HS-27A (cell line): ENCODE measurements at places on chromosomes 11 and 22.
A peak's percentile ranks its signal among the peaks of the same experiment; 100 is the strongest.

GRCh38 chr11:7896009-7896785, 34.9 kb downstream of the OR10A6 start:
- DNase-seq: no peak

- no peak for DNase-seq
Measured at GRCh38 chr11:7882860-7883259, 48.2 kb downstream of the OR10A6 start.

DNA sequence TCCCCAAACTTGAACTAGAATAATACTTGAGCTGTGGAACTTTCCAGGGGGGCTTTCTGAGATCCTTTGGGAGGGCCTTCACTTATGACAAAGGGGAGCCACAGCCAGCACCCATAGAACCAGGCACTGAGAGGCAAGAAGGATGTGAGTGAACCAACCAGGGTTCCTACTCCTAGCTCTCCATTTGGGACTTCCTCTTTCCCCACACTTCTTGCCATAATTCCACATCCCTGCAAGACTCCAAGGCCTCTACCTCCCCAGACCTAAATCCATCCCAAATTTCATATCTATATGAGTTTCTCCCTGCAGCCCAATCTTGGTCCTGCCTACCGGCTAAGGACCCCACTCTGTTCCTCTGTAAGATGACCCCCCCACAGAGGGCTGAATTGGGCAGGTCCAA, 31.5 kb downstream of the NRXN2 start:
- DNase-seq: no peak

DNA sequence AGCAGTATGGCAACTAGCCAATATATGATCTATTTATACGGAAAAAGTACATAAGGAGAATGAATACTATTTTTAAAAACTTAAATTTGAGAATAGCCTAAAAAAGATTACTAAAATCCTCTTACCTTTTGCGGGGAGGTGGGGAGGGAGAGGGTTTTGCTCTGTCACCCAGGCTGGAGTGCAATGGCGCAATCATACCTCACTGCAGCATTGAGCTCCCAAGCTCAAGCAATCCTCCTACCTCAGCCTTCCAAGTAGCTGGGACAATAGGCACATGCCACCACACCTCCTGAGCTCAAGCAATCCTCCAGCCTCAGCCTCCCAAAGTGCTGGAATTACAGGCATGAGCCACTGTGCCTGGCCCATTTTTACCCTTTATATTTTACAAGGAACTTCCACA, 82.0 kb downstream of the TTC28 start:
- no peak for DNase-seq

DNA sequence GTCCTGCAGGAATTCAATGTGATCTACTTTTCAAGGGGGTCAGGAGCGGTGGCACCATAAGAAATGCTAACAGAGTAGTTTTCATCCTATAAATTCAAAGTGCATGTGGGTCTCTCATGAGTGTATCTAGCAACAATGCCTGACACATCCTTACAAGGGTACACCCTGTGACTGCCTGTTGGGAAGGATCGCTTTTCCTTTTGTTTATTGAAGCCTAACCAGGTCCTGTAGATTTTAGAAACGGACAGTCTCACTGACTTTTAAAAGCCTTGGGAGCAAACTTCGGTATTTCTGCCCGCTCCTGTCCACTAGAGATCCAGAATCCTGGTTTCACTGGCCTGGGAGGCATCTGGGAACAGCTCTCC, 102.4 kb downstream of the MICAL2 start:
- DNase-seq: no peak

GRCh38 chr22:26580240-26580962, 9.5 kb downstream of the TPST2 start:
- no peak for DNase-seq

- DNase-seq: no peak
Measured at GRCh38 chr11:95277868-95278267, 46.9 kb upstream of the SESN3 start.

DNA sequence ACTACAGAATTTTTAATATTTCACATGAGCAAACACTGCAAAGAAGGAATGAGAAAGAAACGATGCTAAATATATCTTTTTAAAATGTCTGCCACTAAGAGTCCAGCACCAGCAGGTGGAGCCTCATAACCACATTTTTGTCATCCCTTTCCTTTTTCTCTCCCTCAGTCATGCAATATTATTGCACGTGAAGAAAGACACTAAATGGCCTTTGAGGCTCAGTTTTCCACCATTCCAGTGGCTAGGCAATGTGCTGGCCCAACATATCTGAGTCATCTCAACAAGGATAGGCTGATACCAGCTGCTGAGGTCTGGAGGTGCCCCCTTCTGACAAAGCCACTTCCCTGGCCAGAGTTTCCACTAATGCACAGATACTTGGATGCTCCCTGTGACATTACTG, 1.8 kb downstream of the ALKBH8 start:
- DNase-seq: no peak

GRCh38 chr11:69180226-69180625, 24.5 kb downstream of the SMIM38 start:
- DNase-seq: no peak

GRCh38 chr11:76698321-76699043, 27.9 kb upstream of the LRRC32 start:
- no peak for DNase-seq

DNA sequence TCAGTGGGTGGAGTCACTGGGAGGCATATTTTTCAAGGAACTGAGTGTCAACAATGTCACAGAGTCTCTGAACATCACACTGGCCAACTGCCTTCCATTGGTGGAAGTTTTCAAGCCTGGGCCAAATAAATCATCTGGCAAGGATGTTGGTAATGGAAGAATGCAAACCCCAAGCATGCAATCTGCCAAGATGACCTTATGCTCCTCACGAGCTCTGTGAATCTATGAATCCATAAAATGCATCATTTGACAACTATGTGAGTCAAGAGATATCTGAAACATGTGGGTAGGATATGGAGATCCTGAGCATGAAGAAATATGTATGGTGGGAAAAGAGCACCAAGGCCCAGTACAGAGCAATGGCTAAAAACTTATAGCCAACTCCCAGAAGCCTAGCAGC, 122.2 kb downstream of the PLEKHA7 start:
- DNase-seq: peak; percentile 92

DNA sequence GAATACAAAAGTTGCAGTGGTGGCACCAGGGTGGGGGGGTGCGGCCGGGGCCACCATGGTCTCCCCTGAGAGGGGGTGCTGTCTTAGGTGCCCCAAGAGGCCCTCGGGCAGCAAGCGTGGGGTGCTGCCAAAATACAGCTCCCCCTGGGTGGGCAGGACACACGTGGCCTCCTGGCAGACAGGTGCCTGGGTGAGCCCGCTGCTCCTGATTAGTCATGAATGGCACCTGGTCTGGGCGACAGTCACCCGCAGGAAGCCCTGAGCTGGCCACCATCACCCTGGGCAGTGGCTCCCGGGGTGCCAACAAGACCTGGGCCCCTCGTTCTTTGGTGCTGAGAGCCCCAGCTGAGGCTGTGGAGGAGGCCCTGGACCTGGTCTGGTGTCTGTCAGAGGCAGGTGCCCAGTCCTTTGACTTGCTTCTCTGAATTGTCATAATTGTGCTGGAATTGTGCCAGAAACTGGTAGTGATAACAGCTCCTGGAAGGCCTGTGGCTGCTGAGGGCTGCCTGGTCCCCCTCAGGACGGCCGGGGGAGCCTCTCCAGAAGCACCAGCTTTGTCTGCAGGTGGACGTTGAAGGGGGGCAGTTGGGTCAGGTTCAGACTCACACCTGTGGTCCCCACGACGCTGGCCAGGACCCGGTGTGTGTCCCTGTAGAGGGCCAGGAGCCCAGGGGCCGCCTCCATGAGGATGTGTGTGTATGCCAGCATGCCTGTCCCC, 14.8 kb downstream of the ALG12 start:
- no peak for DNase-seq

DNA sequence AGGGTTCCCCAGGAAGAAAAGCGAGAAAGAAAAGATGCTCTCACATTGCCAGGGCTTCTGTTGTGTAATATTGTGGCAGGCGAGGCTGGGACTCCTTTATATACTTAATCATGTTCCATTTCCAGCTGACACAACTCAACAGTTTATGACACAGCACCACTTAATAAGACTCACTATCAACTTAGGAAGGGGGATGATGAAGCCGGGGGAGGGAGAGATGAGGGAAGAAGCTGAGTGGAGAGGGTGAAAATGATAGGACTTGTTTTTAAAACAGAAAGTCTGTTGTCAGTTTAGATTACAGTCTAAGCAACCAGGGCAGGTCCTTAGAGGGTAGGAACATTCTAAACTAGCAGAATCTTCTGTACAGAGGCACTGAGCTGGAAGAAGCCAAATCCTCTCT, 397.0 kb downstream of the NXPE2 start:
- no peak for DNase-seq

GRCh38 chr11:85769771-85770170, 41.2 kb downstream of the SYTL2 start:
- DNase-seq: no peak
